H54 (cell line): ENCODE measurements at places on chromosomes 3 and 15.

- DNase-seq: peak; percentile 24
These were observed 129.8 kb downstream of the PPM1L start for GRCh38 chr3:160885791-160886286.

GRCh38 chr15:98795980-98796379 is 147.6 kb downstream of the IGF1R start:
- DNase-seq: no peak

DNA sequence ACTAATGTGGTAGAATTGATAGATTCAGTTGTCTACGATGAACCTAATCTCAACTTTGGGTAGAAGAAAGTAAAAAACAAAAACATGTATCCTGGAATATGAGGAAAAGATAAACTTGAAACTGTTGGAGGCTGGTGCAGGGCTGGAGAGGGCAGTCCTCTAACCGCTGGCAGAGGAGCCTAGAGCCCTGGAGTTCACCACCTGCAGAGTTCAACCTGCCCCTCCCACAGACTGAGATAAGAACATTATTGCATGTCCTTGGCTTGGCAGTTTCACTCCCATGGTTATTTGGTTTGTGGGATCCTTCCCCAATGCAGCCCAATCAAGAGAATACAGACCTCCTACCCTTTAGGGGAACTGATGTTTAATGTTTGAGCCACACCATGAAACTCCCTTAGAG is 53.2 kb upstream of the GATM start:
- DNase-seq: no peak

GRCh38 chr3:186497608-186498007 is 46.6 kb downstream of the CRYGS start:
- DNase-seq: no peak

DNA sequence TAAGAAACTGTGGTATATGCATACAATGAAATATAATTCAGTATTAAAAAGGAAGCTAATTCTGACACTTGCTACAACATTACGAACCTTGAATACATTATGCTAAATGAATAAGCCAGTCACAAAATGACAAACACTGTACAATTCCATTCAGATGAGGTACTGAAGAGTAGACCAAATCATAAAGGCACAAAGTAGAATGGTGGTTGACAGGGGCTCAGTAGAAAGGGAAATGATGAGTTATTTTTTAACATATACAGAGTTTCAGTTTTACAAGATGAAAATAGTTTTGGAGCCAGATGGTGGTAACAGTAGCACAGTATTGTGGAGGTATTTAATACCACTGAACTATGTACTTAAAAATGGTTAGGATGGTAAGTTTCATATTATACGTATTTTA is 254.6 kb upstream of the RBMS3 start:
- DNase-seq: no peak

DNA sequence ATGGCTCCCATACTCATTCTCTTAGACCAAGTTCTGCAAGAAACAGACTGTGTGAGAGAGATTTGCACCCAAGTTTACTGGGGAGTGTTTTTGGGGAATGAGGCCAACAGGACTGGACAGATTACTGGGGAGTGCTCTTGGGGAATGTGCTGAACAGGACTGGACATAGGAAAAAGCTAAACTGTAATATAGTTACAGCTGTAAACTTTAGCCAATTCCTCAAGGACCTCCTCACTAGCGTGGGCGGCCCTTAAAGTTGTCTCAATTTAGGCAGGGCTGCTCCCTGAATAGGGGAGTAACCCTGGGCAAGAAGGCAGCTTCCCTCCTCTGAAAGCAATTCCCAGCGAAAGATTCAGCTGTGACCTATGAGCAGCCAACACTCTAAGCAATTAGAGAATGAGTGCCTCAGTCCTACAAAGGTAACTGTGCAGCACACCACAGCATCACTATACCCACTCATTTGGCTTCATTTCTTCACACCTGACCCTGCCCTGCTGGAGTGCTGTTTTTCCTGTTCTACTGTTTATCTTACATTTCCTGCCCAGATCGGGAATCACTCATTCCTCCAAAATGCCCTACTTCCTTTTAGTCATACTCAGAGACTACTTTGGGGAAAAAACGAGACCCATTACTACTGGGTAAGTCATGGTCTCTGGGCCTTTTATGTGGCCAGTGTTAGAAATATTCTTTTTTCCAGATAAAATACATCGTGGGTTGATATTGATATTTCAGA is 41.3 kb upstream of the TRIM42 start:
- DNase-seq: no peak

DNA sequence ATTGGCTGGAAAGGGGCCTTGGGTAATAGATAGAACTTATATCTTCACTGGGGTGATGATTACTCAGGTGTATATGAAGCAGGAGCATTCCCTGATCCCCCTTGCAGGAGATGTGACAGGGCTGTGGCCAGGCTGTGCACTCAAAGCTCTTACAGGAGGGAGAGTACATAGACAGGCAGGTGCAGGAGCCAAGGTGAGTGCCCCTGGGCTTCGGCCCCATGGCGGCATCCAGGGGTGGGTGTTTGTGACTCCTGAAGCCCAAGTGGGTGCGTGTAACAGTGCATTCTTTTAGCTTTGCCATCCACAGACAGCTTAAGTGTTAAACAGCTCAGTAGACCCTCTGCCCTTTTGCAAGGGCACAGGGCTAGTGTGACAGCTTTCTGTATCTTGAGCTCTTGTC is 236.6 kb upstream of the GPR149 start:
- no peak for DNase-seq

DNA sequence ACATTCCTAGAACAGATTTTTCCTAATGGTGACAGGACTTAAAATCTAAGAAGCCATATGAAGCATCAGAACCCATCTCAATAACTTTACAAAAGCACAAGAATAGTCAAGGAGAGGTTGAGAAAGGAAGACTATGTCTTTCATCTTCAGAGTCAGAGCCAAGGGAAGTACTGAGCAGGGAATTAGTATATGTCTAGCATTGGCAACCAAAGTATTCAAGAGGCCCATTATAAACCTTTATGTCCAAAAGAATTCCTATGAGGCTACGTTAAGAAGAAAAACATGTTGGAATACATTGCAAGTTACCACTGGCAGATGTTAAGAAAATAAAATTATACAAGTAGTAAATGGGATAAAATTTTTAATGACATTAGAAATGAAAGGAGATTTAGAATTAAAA is 150.5 kb downstream of the MAGI1 start:
- no peak for DNase-seq

GRCh38 chr3:12954891-12955650 is 113.7 kb upstream of the RPL32 start:
- peak; percentile 38 for DNase-seq

- DNase-seq: no peak
These were observed 440.9 kb downstream of the FOXP1 start for GRCh38 chr3:71142441-71143161.
